Retinal pigment epithelial cell (primary cell): ENCODE measurements at places on chromosomes 3 and 15.

- no peak for DNase-seq
Measured at GRCh38 chr3:151383111-151383510, 1.4 kb downstream of the P2RY12 start.

DNA sequence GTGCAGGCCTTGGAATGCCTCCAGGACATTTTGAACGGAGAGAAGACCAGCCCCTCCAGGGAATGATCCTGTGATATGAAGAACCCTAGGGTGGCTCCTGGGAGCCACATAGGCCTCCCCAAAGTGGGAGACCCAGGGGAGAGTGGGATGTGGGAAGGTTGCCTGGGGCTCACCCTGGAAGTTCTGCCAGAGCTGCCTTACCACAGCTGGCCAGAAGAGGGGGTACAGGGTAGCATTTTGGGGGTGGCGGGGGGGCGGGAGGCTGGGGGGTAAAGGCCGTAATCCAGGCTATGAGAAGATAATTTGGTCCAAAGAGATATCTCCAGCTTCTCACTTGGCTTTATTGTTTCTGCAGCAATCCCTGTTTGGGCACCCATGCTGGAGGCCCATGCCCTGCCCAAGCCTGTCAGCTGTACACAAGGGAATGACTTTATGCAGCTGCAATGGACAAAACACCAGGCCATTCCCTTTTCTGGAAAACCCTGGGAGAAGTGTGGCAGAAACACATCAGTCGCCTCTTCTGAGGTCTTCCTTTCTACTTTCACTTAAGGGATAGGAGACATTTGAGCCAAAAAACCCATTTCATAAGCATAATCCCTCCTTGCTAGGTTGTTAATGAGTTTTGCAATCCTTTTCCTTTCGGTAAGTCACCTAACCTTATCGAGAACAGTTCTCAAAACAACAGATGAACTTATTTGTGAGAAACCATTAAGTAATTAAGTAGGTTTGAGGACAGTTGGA, 11.0 kb upstream of the MUSTN1 start:
- no peak for DNase-seq

GRCh38 chr3:14480207-14481017, 59.7 kb downstream of the GRIP2 start:
- no peak for DNase-seq

- DNase-seq = peak; percentile 27
Measured at GRCh38 chr3:58792921-58793451, 126.4 kb upstream of the FAM3D start.

DNA sequence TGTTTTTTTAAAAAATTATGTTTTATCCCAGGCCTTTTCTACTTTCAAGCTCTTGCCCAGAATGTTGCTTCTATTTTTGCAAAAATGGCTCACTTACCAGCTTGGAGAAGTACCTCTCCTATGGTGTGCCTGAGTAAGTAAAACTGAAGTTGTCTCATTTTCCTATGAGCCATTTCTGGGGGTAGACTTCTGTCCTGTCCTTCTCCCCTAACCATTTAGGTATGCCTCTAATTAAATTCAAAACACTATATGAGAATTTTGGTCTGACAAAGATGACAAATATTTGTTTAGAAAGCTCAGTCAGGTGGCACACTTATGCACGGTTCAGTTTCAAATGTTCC, 282.5 kb upstream of the ICE2 start:
- DNase-seq = no peak
